SK-N-DZ (cell line): ENCODE measurements at places on chromosomes 2 and 18.

GRCh38 chr2:109481196-109481555 lies 132.6 kb downstream of the SEPTIN10 start:
- DNase-seq, result no peak

DNA sequence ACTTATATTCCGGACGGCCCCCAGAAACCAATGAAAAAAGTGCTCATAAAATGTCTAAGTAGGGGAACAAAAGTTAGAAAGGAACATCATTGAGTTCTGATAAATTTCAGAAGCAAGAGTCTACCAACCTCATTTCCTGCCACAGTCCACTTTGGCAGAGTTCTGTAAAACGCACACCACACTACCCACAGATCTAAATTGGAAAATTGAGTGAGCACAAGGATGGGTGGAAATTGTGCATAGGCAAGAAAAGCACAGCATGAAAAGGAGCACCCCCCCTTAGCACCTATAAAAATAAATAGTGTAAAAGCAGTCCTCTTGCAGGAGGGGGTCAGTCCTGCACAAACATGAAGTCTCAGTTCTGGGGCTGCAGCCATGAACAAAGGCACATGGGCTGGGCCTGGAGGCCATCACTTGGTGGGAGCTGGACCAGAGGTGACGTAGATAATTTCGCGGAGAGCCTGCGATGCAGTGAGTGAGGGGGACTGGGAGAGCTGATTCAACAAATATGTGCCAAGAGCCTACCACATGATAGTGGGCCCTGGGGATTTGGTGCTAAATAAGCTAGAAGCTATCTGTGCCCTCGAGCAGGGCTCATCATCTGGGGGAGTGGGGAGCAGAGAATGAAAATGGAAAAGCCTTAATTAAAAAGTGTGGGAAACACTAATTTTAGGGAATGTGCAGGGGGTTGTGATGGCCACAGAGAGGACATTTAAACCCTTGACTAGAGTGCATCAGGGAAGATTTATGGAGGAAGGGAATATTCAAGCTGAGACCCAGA lies 48.9 kb upstream of the SPP2 start:
- DNase-seq, result no peak

- DNase-seq, result no peak
Measured at GRCh38 chr2:219332542-219332941, at the start of gene RESP18. Gene RESP18, minus strand, starts transcription at chr2:219332744.

DNA sequence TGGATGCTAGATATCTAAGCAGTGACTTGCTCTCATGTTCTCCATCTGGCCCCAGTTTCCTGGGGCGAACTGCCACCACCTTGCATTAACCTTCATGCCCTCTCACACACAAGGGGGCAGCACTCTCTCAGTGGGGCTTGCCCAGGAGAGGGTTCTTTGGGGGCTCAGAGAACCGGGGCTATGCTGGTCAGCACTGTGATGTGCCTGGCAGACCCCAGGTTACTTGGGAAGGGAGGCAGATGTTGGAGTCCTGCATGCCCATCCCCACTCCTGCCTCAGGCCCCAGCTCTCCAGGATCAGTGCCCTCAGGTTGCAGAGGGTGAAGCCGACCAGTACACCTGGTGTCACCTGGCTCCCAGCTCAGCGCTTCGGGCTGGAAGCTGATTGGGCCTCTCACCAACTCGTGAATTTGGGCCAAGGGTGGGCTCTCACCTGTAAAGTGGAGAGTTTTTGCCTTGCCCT lies 396.2 kb upstream of the HS6ST1 start:
- no peak for DNase-seq

DNA sequence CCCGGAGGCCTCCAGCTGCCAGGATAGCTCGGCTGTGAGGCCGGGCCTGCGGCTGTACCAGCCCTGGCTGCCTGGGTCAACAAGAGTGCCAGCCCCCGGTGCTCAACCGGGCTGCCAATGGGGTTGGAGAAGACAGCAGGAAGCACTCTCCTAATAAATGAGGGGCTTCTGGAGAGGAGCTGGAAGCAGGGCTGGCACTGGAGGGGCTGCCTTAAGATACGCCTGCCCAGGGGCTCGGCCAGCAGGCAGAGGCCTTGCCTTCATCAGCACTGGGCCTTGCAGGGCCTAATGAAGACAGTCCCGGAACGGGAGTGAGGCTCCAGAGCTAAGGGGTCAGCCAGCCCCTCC lies 73.6 kb downstream of the TEX51 start:
- no peak for DNase-seq

- DNase-seq, result peak; percentile 75
Measured at GRCh38 chr2:133433455-133434451, 134.5 kb downstream of the NCKAP5 start.

DNA sequence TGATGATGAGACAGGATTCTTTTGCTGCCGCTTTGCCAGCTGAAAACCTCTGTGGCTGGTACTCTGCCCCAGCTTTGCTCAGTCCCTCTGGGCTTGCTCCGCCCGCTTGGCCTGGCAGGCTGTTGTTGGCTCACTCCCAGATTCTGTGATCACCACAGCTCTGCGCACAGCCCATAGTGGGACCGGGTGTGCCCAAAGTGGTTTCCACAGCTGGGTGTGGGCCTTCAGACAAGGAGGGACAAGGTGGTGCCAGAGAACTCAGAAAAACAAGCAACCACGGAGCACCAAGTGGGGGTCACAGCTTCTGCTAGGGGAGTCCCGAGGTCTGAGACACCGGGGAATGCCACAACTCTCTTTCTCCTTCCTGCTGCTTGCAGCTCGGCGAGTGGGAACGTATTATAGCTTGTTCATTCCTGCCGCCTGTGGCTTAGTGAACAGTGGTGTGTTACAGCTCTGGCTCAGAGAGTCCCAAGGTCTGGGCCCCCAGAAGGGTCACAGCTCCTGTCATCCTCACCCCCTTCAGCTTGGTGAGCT lies 9.2 kb upstream of the KYNU start:
- DNase-seq, result no peak

- no peak for DNase-seq
Measured at GRCh38 chr2:45928946-45929345, 277.5 kb downstream of the PRKCE start.

- no peak for DNase-seq
Measured at GRCh38 chr2:136000502-136000901, 15.1 kb upstream of the DARS1 start.

GRCh38 chr18:48098538-48098937 lies 168.1 kb upstream of the SMAD2 start:
- DNase-seq, result no peak

DNA sequence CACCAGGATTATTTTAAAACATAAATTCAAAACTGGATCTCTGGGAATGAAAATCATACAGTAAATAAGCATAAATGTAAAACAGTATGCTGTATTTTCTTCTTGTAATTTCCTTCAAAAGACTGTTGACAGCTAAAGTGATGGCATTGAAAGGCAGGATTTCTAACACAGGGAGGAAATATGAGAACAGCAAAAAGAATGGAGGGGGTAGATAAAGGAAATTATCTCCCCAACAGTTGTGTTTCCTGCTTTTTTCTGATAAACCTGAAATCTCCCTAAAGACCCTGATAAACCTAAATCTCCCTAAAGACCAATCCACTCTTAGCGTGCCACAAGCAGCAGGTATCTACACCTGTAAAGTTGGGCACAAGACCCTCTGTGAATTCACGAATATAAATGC lies 50.8 kb downstream of the PIAS2 start:
- DNase-seq, result no peak

- no peak for DNase-seq
Measured at GRCh38 chr18:63322206-63322605, 2.6 kb upstream of the BCL2 start.

DNA sequence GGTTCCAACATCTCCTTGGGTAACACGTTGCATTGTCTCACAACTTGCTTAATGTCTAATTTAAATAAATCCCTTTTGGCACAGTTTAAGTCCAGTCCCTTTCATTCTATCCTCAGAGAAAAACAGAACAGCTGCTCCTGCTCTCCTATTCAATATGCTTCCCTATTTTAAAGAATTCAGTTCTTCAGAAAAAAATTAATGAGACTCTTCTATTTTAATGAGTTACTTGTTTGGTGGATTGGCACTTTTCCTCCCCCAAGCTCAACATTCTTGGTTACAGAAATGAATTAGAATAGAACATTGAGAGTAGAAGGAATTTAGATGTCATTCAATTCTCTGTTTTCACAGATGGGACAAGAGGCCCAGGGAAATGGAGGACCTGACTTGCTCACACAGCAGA lies 116.9 kb upstream of the ATP8B1 start:
- DNase-seq, result no peak

DNA sequence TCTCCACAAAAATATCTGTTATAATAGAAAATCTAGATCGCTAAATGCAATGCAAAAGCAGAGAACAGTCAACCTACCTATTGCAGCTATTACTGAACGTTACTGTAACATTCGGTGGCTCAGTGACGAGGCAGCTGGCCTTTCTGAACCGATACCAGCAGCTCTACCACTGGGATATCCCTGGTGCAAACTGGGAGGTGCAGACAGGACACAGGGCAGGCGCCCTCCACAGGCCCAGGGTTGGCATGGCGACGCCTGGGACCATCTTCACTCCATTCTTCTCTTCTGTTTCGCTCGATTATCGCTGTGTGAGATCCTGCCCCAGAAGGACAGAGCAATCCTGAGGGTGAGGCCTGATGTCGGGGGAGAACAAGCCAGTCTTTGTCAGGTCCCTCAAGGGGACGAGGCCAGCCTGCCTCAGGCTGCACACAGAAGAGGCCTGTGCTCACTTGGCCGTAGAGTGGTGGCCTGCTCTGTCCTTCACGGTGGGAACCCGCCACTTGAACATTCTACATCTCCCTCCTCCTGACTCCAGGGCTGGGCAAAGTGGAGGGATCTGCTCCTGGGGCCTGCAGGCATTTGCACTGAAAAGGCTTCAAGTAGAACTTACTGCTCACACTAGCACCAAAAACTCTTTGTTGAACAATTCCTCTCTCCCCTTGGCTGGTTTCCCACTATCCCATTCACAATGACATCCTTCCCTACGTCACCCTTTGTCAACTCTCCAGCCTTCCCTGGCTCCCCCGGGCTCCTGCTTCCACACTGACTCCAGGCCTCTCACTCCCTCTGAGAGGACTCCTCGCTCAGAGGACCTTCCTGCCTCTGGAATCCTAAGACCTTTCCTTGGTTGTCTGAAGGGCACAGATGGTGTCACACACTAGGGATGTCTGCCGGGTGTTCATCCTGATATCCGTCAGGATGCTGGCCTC lies 49.7 kb downstream of the CYRIA start:
- no peak for DNase-seq

DNA sequence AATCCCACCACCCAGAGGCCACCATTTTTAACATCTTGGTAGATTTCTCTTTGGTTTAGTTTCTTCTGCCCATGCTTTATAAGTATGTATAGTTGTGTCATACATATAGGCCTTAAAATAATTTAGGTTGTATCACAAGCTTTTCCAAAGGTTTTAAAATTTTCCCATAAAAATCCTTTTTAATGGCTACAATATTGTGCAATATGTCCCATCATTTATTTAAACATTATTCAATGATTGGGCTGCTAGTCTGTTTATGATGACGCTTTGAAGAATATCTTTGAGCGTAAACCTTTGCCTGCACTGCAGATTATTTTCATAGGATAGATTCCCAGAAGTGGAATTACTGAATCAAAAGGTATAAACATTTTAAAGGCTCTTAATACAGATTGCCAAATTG lies 217.3 kb downstream of the CLIP4 start:
- no peak for DNase-seq

GRCh38 chr2:26410764-26411243 lies 9.1 kb downstream of the DRC1 start:
- DNase-seq, result no peak

DNA sequence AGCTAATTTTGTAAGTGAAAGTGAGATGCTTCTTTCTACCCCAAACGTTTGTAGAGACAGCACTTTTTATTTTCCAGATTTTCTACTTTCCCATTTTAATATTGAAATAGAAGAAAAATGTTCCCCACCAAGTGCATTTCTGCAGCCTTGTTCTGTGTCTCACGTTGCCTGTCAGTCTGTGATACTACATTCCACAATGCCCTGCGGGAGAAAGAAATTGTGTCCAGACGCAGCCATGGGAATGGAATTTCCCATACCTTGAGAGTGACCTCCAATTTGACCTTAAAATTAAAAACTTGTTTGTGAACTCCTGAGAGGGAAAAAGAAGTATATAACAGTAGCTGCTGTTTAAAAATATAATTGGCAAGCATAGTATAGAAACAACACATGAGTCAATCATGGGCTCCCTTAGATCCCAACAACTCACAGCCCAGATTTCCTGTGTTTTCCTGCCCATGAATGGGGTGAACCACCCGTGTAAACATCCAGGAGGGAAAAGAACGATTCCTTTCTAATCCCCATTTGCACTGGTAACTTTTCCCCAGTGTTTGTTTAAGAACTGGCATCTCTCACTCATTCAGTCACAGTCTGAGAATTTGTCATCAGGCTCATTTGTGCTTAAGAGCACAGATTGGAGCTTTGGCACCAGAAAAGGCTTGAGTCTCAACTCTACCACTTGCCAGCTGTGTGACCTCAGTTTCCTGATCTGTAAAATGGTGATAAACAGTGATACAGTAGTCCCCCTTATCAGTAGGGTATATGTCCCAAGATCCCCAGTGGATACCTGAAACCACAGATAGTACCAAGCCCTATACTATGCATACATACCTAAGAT lies 166.1 kb upstream of the ZNF521 start:
- no peak for DNase-seq

- DNase-seq, result no peak
Measured at GRCh38 chr18:38481576-38481975, 916.0 kb upstream of the CELF4 start.

GRCh38 chr2:77519164-77519887 lies 2.9 kb downstream of the LRRTM4 start:
- peak; percentile 88 for DNase-seq

GRCh38 chr18:53772293-53772692 lies 452.2 kb downstream of the MBD2 start:
- DNase-seq, result no peak

DNA sequence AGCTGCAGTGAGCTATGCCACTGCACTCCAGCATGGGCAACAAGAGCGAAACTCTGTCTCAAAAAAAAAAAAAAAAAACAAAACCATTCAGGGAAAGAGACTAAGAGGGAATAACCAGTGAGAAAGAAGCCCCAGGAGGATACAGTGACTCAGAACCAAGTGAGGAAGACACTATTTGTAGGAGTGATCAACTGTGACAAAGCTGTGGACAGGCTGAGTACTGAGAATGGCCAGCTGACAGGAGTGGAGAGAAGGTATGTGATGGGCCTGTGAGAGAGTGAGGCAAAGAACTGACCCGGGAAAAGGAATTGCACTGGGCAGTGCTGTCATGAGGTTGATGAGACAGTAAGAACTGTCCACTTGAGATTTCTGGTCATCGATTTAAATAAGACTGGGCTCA lies 6.7 kb upstream of the LCT start:
- DNase-seq, result no peak

- peak; percentile 2 for DNase-seq
Measured at GRCh38 chr2:79513711-79514110, 860 bp downstream of the CTNNA2 start.

GRCh38 chr2:168710754-168711467 lies 91.5 kb upstream of the NOSTRIN start:
- DNase-seq, result no peak
